Nephron progenitor cell (in vitro differentiated cells): ENCODE measurements at places on chromosomes 3 and 15.

- DNase-seq: peak; percentile 61
These were observed 574 bp downstream of the CHST2 start for GRCh38 chr3:143119974-143120715.

DNA sequence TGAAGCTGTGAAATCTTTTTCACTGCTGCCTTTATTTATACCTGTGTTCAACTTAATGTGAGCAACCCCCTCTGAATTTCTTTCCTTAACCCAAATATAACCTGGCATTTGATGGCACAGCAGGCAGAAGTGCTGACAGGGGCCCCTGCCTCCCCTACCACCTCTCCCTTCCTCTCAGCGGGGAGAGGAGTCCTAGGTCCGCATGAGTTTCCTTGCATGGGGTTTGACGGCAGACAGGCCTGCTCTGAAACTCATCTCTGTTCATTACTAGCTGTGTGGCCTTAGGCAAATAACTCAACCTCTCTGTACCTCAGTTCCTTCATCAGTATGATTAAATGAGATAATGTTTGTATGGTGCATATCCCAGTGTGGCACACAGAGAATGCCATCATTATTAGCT lies 79.7 kb downstream of the SEC22A start:
- DNase-seq: no peak

GRCh38 chr3:112656043-112656442 lies 15.1 kb upstream of the CCDC80 start:
- DNase-seq: no peak

- no peak for DNase-seq
These were observed 135.6 kb downstream of the KCNMB2 start for GRCh38 chr3:178671791-178672190.

DNA sequence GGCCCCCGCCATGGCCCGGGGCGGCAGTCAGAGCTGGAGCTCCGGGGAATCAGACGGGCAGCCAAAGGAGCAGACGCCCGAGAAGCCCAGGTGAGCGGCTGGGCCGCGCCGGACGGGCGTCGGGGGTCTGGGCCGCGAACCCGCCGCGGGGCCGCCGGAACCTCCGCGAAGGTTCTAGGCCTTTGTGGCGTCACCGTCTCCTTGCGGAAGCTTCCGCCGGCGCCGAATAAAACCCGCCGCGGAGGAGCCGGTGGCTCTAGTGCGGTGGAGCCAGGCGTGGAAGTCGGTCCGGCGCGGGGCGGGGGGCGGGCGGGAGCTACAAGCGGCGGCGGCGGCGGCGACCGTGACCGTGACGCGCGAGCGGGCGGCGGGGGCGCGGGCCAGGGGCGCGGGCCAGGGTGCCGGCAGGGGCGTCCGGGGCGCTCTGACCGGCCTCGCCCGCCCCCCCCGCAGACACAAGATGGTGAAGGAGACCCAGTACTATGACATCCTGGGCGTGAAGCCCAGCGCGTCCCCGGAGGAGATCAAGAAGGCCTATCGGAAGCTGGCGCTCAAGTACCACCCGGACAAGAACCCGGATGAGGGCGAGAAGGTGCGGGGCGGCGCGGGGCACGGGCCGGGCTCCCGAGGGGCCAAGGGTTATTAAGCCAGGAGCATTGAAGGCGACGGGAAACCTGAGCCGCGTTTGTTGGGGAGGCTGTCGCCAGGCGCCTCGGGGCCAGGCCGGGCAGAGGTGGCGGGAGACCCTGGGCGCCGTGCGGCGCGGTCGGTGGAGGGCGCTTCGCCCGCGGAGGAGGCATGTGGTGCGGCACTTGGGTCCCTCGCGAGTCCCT lies at the start of gene DNAJA4:
Gene DNAJA4, plus strand, starts transcription at position 259 of the 833 bp plus-strand sequence. Its CDS starts 202 bp downstream, at position 461.
- no peak for DNase-seq

DNA sequence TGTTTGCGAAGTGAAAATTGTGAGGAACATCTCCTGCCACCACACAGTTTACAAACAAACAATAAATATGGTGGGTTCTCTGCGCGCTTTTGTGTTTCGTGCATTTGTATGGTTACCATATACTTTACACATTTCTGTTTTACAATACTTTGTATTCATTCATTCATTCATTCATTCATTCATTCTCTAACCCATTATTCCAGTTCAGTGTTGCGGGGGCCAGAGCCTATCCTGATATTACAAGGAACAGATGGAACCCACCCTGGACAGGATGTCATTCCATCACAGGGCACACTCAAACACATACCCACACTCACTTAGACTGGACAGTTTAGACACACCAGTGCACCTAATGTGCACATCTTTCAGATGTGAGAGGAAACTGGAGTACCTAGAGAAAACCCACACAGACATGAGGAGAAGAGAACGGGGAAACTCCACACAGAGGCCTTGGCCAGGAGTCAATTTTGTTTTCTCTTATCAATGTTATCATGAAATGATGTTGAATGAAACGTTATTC lies 160.5 kb downstream of the FNDC3B start:
- no peak for DNase-seq

- DNase-seq: no peak
These were observed 186.5 kb downstream of the KLF13 start for GRCh38 chr15:31513178-31513577.

- DNase-seq: no peak
These were observed 658.6 kb downstream of the ZBBX start for GRCh38 chr3:166721466-166721865.

DNA sequence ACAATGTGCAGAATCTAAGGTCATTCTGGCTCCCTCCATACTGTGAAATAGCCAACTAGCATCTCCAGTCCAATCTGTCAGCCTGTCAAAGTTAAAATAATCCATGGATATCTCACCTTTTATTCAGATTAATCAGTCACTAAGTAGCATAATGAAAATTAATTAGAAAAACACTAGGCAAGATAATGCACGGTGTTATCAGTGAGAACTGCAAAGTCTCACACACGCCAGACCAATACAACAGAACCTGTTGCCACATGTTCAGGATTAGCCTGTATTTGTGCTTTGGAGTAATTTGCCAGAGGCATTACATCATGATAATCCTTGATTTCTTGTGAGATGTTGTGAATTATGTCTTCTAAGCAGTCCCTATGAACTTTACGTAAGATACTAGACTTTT lies 820.4 kb upstream of the ALCAM start:
- no peak for DNase-seq

- no peak for DNase-seq
These were observed 10.1 kb upstream of the AVEN start for GRCh38 chr15:34049112-34049511.

DNA sequence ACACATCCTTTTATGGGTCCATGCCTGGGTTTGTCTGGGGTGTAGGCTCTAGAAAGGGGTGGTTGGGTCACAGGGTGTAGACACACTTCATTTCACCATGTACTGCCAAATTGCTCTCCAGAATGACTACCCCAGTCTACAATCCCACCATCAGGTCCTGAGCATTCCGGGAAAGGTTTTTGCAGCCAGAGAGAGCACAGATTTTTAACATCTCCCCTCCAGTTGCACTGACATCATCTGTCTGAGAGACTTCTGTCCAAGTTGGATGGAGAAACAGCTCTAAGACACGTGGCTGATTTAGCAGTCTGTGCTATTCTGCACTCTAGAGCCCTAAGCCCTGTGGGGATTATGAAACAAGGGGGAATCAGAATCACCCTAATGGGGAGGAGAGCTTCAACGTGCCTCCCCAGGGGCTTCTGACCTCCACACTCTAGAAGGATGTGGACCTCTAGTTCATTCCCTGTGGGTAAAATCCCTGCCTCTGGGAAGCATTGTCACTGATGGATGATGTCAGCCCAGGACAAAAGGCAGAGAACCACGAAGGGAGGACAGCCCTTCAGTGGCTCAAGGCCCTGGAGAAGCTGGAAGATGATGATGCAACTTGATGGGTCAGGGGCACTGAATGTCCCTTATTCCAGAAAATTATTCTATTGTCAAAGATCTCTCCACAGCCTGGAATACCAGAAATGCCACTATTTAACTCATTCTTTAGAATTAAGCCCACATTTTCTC lies 71.5 kb downstream of the CD200R1L start:
- no peak for DNase-seq

GRCh38 chr3:108835101-108835500 lies 12.5 kb downstream of the TRAT1 start:
- no peak for DNase-seq

GRCh38 chr3:103873897-103874545 lies 1439.2 kb downstream of the ZPLD1 start:
- DNase-seq: no peak

- no peak for DNase-seq
These were observed 32.9 kb upstream of the CSPG5 start for GRCh38 chr3:47611576-47611975.

DNA sequence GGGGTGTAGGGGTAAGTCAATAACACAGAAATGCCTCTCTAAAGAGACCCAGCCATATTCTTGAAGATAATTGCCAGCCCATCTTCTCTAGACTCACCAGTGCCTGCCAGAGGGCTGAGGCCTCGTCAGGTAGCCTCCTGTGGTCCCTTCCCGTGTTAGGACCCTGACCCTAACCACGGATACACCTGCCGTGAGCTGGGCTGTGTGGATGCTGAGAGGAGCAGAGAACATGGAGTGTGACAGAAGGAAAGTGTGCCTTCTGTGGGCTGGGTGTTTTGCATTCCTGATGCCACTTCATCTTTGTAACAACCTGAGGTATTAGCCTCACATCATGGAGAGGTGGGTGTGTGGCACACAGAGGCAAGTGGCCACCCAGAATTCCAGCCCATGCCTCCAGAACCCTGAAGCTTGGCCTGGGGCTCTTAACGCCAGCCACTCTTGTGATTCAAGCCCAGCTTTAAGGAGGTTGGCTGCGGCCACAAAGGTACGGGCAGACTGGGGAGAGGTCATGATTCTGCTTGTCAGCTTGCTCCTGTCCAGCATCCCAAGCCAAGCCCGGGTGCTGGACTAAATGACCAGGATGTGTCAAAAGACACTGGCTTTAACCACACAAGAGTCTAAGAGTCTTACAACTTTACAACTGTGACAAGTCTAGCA lies 21.1 kb upstream of the ABTB1 start:
- no peak for DNase-seq

DNA sequence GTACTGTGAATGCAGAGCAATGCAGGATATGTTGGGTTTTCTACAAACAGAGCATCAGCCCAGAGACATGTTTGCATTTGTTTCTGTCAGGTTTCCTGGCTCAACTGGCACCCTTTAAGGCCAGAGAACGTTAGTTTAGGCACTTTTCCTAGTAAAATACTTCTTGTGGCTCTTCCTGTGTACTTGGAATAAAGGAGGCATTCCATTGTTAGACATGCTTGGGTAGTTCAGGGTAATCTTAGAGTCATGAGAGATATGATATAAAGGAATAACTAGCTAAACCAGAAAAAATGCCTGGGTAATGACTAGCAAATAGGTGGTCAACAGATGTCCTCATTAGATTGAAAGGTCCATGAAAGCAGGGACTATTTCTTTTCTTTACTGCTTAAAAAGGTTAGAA lies 60.4 kb upstream of the RBM5 start:
- no peak for DNase-seq

- no peak for DNase-seq
These were observed 69.7 kb downstream of the CD47 start for GRCh38 chr3:108021131-108021530.

DNA sequence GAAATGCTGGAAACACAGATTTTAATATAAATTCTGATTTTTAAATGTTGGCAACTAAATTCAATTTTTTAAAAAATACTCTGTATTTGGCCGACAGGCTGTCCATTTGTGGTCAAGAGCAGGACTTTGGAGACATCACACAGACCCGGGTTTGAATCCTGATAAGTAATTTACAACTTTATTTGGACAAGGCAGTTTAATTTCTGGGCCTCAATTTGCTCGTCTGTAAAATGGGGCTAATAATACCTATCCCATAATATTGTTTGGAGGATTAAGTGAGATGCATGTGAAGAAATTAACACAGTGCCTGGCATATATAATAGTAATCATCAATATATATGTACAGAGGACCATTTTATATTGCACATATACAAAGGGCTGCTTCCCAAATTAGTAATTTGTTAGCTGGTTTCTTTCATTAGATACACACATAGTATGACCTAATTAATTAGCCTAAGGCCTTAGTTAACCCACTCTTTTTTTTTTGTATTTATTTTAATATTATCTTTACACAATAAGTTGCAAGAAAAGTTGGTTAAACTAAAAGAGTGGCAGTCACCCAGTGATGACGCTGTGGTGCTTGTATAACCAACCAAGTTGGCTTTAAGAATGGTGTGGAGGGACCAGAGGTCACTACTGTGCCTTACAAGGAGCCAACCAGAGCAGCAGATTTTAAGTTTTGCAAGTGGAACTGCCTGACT lies 665 bp downstream of the PIGB start:
- no peak for DNase-seq

DNA sequence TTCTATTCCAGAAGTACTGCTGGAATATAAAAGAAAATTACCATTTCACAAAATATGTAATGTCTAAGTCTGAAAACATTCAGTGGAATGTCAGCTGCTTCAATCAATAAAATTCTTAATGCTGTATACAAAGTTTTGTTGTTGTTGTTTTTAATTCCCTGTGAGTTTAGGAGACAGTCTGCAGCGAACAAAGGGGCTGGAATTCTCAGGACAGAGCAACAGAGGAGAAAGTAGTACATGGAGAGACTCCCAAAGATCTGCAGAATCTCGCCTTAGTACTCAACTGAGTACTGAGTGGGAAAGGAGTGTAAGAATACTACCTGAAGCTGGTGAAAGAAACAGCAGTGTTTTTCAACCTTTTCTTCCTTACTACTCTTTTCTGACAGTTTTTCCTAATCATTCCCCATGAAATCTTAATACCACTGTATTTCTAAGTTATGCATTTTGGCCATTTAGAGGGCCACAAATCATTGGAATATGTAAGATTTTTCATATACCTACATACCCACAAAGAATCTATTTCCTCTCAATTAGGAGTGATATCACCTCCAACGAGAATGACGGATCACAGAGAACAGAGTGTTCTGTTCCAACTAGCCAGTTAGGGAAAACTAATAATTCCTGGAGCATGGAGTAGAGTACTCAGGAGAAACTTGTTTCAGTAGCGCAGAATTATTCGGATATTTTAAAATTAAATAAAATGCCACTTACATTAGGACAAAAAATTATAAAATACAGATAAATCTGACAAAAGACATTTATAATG lies 16.0 kb downstream of the ANKRD28 start:
- DNase-seq: no peak

DNA sequence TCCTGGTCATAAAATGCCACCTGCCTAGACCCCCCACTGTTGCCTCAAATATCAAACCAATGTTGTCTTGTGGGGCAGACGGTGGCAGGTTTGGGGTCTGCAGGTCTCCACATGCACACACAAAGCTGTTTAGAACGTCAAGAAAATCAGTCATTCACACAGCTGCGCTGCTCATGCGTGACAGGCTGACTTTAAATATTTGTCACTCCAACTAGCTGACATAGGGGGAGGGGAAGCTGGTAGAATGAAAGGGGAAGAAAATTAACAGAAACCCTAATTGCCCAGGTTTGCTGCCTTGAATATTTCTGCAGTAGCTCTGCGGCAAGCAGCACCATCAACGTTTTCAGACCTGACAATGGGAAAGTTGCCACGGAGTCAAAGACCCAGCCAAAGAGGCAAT lies 201.8 kb downstream of the ABHD5 start:
- peak; percentile 20 for DNase-seq

DNA sequence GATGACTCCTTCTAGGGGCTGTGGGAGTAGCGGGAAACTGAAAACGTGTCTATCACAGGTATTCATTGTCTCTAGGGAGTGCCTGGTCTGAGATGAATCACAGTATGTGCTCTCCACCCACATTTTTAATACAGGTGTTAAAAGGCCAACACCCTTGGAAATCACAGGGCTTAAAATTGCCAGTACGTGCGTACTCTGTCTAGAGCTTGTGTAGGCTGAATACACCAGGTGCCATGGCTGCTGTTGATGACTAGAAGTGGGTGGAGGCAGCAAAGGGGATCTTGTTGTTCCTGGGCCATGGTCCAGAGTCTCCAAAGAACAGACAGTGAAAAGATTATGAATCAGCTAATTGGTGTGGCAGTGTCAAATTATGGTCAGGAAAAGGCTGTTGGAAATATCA lies 35.1 kb upstream of the P3H2 start:
- DNase-seq: no peak
